Fibroblast of lung (primary cell): ENCODE measurements at places on chromosomes 16 and 17.

DNA sequence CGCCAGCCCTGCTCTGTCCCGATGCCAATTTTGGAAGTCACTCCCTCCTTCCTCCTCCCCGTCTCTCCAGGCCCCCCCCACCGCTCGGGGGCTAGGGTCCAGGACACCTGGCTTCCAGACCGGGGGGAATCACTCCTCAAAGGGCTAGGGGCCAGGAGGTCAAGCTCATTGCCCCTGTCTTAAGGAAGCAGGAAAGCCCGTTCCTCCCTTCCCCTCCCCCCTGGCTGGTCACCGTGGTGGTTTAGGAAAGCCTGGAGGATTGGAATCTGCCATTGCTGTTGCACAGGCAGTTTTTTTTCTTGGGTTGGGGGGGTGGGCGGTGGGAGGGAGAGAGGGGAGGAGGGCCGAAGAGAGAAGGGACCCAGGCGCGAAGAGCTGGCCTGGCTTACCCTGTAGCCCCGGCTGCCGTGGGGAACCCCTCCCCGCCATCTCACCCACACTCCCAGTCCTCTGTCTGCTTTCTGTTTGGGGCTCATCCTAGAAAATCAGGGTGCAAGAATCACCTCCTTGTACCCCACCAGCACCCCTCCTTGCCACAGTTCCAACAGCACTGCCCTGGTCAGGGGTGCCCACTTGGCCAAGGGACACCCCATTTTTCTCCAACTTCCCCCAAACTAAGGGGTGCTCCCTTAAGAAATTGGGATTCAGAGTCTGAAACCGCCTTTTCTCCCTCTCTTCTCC is 2.9 kb upstream of the BCL6B start:
- peak; percentile 65 for DNase-seq

GRCh38 chr17:3754458-3755334 is 31.0 kb downstream of the HASPIN start:
- no peak for DNase-seq

GRCh38 chr17:79987187-79987934 is 48.3 kb downstream of the TBC1D16 start:
- peak; percentile 21 for DNase-seq

GRCh38 chr17:28078341-28079229 is 36.1 kb downstream of the NLK start:
- DNase-seq = no peak

DNA sequence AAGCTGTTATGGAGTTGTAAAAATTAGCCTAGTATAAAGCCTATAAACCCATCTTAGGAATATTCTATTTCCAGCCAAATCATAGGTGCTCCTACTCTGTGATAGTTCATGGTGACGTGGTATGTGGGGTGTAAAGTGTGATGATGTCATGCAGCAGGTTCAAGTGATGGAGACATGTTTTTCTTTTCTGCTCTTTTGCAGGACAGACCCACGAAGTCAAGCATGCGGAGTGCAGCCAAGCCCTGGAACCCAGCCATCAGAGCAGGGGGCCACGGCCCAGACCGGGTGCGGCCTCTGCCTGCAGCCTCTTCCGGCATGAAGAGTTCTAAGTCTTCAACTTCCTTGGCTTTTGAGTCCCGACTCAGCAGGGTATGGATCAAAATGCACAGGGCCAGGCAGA is 87.3 kb downstream of the SPECC1 start:
- no peak for DNase-seq

- no peak for DNase-seq
Observed at GRCh38 chr17:18151290-18151689, 32.3 kb upstream of the ALKBH5 start.

DNA sequence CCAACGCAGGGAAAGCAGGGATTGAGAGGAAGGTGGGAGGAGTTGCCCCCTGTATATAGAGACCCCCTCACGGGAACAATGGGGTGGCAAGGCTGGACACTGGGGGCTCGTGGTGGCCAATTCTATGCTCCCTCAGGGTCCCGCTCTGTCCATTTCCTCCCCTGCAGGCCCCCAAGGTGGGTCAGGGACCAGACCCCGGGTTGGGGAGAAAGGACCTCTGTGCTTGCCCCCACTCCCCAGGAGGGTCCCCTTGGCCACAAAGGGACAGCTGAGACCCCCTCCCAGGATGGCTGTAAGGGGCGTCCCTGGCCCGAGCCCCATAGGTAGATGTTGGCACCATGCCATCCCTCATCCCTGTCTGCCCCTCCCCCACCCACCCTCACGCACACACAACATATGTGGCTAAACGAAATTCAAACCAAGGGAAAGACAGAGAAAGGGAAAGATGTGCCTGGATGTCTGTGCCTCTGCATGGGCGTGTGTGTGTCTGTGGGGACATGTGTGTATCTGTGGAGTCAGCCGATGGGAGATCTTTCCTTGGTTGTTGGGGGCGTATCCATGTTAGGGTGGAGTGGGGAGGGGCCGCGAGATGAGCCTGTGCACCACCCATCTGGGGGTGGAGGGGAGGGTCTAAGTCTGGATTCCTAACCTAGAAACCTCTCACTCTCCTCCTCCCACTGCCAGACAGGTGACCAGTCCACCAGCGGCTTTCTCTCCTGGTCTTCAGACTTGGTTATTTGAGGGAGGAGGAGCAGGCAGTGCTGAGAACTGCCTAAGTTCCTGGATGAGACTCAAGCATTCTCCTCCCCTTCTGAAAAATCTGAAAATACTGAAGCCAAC is 642 bp upstream of the NEUROD2 start:
- no peak for DNase-seq

DNA sequence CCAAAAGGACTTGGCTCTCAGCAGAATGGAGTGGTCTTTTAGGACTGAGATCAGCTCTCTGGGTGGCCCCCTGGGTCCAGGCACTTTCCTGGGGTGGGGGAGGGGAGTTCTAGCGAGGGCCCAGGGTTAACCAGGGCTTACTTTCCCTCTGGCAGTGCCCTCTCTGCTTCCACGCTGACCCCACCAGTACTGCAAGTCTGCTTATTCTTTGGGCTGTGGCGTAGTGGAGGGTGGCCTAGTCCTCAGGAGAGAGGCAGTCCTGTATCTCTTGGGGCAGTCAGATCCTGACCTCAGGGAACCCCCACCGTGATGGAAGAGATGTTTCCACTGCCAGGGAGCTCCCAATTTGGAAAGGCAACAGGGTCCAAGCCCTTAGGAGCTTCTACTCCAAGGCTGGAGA is 79.4 kb downstream of the CCDC182 start:
- DNase-seq = no peak

DNA sequence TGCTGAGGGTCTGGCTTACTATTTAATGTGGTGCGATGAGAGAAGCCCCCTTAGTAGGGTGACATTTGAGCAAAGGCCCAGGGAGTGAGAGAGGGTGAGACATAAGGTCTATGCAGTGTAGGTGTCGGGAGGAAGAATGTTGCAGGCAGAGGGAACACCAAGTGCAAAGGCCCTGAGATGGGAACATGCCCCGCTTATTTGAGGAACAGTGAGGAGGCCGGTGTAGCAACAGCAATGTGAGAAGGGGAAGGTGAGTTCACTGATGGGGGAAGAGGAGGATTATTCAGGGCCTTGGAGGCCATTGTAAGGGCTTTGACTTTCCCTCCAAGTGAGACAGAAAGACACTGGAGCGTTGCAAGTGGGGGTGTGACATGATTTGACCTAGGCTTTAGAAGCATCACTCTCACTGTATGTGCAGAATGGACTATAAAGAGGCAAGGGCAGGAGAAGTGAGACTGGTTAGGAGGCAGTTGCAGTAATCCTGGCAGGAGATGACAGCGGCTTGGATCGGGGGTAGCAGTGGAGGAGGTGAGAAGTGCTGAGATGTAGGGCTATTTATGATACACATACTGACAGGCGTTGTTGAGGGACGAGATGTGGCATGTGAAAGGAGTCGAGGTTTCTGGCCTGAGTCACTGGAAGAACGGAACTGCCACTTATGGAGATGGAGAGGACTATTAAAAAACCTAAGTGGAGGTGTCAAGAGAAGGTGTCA is 145.3 kb downstream of the SPECC1 start:
- DNase-seq = no peak

- DNase-seq = peak; percentile 58
Observed at GRCh38 chr16:85193115-85193493, 80.8 kb upstream of the CIBAR2 start.

GRCh38 chr17:71828182-71828596 is 292.6 kb upstream of the SOX9 start:
- no peak for DNase-seq

DNA sequence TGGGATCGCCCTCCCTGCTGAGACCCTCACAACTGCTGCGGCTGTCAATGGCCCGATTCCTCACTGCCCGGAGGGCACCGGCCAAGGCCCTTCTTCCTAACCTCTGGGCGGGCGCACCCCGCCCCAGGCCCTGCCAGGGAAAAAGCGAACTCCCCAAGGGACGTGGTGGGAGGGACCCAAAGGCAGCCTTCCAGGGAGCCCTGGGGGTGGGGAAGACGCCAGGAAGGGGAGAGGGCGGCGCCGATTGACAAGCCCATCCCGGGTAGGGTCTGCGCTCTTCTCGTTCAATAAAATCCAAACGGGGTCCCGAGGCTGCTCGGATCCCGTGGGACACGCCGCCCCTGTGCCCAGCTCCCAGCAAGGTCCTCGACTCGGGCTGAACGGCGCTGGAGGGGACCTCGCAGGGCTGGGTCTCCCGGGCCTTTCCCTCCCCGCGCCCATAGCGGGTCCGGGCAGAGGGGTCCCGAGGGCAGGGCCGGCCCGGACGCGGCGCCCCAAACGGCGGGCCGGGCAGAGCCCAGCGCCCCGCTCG is 416 bp downstream of the KIFC3 start:
- no peak for DNase-seq

DNA sequence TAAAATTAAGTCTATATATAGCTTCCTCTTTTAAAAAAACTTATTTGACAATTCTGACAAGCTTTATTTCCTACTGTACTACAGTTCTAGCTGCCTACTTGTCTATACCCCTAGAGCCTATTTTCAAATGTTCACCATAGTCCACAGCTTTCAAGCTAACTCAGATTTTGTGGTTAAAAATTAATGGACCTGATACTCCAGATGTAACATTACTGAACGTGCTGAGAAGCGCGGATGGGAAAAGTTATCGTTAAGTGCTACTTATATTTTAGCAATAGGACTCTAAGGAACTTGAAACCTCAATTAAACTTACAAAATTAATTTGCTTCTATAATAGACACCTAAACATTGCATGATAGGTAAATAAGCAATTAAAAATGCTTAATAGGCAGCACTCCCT is 31.2 kb downstream of the GNA13 start:
- DNase-seq = no peak

DNA sequence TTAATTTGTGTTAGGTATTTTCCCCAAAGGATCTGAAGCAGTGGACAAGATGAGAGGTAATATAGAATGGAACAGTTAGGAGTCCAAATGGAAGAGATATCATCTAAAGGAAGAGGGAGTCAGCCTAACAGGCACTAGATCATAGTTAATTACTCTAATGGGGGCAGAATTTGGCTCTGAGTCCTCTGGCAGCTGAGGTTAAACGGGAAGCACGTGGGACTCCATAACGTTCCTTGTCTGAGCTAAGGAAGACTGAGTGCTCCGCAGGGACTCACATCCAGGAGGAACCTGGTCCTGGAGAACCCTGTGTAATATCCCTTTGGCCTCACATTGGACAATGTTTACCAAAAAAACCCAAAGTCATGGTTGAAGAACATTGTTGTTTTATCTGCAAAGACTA is 46.6 kb upstream of the TEX2 start:
- DNase-seq = no peak

GRCh38 chr17:42779936-42780850 is at the start of gene WNK4:
WNK4 (plus strand) TSS chr17:42780610; CDS start chr17:42780699, 89 bp downstream.
- peak; percentile 23 for DNase-seq

- DNase-seq = peak; percentile 79
Observed at GRCh38 chr17:2233441-2233947, 70.1 kb downstream of the SMG6 start.

DNA sequence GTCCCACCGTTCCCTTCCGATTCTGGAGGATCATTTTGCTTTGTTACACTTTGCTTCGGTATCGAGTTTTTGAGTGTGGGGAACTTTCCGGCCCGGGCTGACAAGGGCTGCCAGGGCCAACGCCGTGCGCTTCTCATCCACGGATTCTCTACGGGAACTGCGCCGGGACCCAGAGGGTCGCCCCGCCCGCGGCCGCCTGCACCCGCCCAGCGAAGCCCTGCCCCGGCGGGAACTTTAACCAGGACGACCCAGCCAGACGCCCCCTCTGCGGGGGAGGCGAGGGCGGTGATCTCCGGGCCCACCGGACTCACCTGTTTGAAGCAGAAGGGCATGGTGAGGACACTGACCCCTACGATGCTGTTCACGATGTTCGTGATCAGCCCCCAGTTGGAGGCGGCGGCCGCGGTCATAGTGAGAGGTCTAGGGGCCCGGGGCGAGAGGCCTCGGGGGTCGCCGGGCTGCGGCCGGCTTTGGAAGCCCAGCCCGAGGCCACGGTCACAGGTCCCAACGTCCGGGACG is 536 bp downstream of the SLC38A10 start:
- DNase-seq = no peak

GRCh38 chr17:73099511-73099910 is 7.0 kb upstream of the SLC39A11 start:
- DNase-seq = no peak

DNA sequence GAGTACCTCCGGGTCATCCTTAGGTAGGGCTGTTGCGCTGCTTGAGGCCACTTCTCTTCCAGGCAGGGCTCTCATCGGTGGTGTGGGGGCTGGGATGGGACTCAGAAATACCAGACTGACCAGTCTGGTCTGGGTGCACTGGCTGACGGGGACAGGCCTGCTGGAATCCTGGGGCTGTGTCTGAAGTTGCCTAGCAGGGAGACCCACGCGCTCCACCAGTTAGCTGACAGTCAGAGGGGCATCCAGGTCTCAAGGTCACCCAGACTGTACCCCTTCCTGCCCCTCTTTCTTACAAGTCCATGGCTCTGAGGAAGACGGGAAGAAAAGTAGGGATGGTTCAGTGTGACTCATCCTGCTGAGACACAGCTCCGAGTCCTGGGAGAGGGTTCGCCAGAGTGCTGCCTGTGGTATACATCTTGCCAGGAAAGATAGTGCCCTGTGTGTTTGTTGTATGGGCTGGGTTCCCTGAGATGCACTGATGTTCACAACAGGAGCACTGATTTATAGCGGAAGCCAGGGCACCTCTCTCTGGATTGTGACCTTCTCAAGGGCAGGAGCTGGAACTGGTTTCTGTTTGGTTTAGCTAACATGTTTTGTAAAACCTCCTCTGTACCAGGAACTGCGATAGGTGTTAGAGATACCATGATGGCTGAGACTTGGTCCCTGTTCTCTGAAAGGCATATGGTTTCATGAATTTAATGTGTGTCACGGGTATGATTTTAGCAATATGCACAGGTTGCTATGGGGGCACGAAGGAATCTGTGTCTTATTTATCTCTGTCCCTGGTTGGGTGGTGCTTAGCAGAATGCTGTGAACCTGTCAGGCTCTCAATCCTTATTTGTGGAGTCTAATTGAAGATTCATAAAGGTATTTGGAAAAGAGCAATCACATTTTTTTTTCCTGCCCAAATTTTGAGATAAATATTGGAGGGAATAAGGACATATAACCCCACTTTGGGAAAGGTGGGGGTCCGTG is 97.5 kb downstream of the OR1D5 start:
- DNase-seq = peak; percentile 70

- DNase-seq = no peak
Observed at GRCh38 chr16:1050921-1051320, 21.6 kb upstream of the SSTR5 start.

DNA sequence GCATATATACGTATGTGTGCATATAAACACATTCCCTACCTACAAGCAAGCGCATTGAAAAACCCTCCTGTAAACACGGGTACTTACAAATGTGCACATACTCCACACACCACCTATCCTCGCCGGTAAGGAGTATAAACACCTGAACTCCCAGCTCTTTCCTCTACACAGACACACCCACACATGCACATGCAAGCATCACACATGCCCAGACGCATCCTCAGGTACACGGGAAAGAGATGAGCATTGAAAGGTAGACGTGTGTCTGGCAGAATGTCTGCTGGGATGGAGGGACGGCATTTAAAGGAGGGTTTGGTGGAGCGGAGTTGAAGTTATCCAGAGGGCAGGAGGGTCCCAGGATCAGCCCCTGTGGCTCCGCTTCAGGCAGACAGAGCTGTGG is 4.7 kb upstream of the SMTNL2 start:
- no peak for DNase-seq
